ENCODE measurements at places on chromosomes 2 and 18.

- DNase-seq = peak; percentile 53
Observed at GRCh38 chr2:132667706-132668105, 2.3 kb downstream of the LYPD1 start.

- DNase-seq = no peak
Observed at GRCh38 chr18:7737550-7737949, 170.4 kb downstream of the PTPRM start.

DNA sequence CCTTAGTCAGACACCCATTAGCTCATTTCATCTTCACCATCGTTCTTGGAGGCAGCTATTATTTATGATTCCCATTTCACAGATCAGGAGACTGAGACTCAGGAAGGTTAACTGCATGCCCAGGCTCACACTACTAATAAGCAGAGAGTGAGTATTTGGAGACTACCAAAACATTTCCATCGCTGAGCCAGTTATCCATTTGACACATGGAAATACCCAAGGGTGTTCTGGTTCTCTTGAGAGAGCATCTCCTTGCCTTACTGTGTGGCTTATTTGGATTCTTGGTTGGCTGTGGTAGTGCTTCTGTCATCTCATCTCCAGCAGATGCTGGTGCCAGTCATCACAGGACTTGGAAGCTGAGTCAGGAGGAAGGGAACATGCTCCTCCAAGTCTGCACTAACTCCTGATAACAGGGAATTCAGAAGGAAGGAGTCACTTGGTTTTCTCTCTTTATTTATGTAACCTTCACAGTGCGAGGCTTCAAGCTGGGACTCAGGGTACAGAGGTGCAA lies 55.2 kb downstream of the RASGRP3 start:
- peak; percentile 42 for DNase-seq

GRCh38 chr2:45992741-45993475 lies 304.3 kb upstream of the EPAS1 start:
- DNase-seq = no peak

GRCh38 chr2:18860179-18860578 lies 270.8 kb upstream of the NT5C1B start:
- no peak for DNase-seq

GRCh38 chr2:189802396-189802912 lies 18.2 kb downstream of the PMS1 start:
- DNase-seq = no peak

GRCh38 chr2:236092714-236093113 lies 75.5 kb downstream of the GBX2 start:
- no peak for DNase-seq

GRCh38 chr2:161681046-161681445 lies 56.8 kb downstream of the SLC4A10 start:
- peak; percentile 69 for DNase-seq

DNA sequence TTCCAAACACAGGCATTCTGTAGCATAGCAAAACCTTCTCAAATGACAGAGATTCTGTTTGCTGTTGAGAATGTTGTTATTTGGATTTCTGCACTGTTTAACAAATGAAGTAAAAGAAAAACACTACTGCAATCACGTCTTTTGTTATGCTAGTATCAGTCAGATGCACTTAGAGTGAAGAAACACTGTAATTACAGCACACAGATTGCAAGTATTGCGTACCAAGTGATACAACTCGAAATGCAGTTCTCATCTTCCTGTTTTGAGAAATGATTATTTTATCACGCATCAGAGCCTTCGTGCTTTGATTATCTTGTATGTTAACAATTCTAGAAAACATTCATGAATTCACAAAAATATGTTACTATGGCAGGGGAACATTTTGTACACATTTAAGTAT lies 41.8 kb upstream of the KLF11 start:
- no peak for DNase-seq

GRCh38 chr2:62150597-62151305 lies 45.2 kb upstream of the B3GNT2 start:
- peak; percentile 54 for DNase-seq

GRCh38 chr2:218006741-218007140 lies 3.9 kb upstream of the TNS1 start:
- DNase-seq = no peak

GRCh38 chr2:217980036-217980435 lies 22.8 kb downstream of the TNS1 start:
- no peak for DNase-seq

GRCh38 chr2:131094463-131095281 lies 1.4 kb upstream of the FAM168B start:
- DNase-seq = peak; percentile 24

DNA sequence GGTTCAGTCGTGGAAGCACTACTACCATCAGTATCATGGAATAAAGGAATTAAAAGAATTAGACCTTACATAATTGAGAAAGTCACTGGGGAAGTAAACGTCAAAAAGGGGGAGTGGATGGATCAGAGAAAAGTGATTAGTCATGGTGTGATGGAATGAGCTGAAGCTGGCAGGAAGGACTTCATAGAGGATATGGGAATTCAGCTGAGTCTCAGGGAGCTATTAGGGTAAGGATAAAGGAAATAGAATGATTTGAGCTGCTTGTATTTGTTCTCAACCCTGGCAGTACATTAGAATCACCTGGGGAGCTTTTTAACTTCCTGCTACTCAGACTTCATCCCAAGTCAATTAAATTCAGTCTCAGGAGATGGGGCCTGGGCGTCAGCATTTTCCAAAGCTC lies 53.4 kb upstream of the SETBP1 start:
- DNase-seq = peak; percentile 75

GRCh38 chr2:236143811-236144210 lies 24.4 kb downstream of the GBX2 start:
- DNase-seq = no peak

DNA sequence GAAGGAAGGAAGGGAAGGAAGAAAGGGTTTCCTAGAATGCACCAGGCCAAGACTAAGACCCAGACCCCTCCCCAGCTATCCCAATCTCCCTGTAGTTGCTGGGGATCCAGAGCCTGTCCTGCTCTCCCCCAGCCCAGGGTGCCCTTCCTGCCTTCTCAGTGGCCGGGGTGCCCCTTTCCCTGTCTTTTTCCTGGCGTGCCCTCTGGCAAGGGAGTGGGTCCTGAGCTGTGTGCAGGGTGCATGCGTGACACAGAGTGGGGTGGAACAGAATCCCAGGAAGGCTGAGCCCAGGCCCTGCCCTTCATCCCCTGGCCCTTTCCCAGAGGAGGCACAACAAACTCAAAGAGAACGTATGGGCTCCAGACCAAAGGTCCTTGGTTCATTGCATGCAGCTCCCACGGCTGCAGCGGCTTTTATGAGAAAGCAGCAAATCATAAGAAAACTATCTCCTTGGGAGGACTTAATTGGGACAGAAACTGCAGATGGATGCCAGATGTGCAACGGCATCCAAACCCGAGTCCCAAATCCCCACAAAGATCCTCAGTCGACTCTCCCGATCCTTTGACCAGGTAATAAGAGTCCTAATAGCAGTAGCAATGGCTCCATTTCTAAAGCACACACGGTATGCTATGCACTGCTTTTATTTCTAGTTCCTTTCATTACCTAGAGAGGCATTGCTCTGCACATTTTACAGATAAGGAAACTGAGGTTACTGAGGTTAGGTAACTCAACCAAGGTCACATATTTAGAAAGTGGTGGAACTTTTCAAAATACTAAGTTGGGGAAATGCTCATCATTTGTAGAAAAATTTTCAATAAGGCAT lies 12.7 kb upstream of the ARID5A start:
- peak; percentile 38 for DNase-seq

GRCh38 chr18:26617151-26617554 lies 68.8 kb upstream of the KCTD1 start:
- peak; percentile 94 for DNase-seq

- no peak for DNase-seq
Observed at GRCh38 chr2:126890551-126891450, 7.9 kb upstream of the TEX51 start.

DNA sequence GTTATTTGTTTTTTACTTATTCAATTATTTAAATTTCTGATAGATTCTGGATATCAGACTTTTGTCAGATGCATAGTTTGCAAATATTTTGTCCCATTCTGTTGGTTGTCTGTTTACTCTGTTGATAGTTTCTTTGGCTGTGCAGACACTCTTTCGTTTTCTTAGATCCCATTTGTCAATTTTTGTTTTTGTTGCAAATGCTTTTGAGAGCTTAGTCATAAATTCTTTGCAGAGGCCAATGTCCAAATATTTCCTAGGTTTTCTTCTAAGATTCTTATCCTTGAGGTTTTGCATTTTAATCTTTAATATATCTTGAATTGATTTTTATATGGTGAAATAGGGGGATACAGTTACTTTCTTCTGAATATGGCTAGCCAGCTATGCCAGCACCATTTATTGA lies 112.7 kb upstream of the SESTD1 start:
- DNase-seq = peak; percentile 12

DNA sequence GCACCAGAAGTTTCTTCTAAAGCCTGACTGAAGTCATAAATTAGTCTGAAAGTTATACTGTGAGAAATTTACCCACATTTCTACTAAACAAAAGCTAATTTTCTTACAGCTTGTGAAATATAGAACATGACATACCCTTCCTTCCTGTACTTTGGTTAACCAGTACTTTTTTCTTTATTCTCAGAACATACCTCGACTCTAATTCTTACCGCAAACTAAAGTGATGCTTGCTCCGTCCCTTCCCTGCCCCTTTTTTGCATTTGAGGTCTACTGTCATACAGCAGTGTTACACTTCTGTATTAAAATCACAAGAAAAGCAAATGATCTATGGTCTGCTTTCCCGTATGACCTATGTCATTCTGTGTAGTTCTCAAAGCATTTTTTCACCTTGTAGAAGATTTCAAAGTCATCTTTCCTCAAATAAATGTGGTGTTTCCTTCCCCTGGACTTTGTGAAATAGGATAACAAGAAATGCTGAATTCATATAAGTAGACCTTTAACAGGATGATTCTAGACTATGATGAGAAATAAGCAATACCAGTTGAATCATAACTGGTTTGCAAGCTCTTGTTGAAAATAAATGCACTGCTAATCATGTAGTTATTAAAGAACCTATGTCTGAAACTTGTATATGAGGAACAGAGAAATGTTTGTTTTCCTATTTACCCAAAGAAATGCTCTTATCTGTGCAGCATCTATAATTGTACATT lies 30.4 kb downstream of the CYTIP start:
- DNase-seq = peak; percentile 10

DNA sequence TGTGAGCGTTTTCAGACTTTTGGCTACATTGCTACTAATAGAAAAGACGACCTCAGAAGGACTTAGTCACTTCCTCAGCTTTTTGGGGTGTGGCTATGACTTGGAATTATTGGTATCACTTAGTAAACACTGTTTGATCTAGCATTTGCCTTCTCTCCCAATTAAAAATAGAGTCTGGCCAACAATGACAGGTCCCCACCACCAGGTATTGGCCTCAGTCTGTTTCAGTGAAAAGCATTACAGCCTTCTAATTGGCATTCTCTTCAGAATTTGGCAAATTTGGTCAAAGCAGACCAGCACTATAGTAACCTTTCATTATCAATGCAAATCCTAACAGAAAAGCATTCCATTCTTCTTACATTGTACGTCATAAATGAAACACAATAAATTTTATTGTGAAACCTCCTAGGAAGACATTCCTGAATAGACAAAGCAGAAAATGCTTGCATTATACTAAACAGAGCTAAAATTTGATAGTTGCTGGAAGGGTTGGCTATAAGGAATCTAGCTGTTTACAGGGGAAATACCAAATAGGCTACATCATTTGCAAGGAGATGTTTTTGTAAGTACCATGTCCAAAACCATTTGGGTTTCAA lies 613.9 kb downstream of the IRS1 start:
- peak; percentile 94 for DNase-seq

GRCh38 chr2:16346671-16347070 lies 319.0 kb downstream of the CYRIA start:
- no peak for DNase-seq

DNA sequence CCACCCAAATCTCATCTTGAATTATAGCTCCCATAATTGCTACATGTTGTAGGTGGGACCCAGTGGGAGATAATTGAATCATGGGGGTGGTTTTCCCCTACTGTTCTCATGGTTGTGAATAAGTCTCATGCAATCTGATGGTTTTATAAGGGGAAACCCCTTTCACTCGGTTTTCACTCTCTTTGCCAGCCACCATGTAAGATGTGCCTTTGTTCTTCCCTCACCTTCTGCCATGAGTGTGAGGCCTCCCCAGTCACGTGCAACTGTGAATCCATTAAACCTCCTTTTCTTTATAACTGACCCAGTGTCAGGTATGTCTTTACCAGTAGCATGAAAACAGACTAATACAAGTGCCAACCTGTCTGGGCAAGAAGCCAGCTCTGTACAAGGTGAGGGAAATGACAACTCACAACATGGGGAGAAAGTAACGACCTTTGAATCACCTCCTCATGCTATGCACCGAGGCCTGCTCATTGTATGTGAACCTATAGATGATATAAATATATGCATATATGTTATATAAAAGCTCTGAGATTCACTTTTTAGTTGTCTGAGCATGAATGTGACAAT lies 162.2 kb downstream of the ALPK2 start:
- DNase-seq = no peak

- no peak for DNase-seq
Observed at GRCh38 chr18:69209761-69210160, 190.9 kb upstream of the DOK6 start.

DNA sequence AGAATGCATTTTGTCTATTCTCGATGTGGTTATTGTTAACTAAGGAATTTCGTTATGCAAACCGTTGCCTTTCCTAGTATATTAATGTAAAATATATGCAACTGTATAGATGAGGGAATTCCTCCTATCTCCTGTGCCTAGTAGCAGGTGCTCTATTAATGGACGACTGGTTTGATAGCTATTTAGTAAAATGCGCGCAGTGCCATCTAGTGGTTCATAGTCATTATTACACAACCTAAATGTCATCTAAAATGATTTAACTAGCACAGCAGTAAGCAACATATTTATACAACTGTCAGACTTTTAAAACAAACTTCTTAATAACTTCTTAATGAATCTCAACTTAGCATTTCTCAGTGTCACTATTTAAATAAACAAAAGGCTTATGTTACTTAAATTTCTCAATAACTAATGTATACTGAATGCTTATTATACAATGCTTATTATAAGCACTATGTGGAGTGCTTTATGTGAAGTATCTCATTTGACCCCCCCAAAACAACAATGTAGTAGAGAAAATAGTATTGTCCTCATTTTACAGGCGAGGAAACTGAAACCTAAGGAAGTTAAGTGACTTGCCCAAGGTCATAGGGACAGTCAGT lies 77.9 kb downstream of the DTNA start:
- peak; percentile 59 for DNase-seq

DNA sequence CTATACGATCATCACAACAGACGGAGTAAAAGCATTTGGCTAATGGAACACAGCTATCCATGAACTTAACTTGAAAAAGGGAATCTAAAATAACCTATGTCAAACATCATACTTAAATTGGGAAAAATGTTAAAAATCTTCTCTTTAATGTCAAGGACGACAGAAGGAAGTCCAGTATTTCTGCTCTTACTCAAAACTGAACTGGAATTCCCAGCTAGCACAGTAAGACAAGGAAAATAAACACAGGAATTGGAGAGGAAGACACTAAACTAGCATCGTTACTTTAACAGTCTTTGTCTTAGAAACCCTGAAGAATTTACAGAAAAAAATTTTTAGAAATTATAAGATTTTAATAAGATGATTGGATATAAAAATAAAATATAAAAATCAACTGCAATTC lies 112.6 kb downstream of the HDAC4 start:
- DNase-seq = no peak

- no peak for DNase-seq
Observed at GRCh38 chr2:108538000-108538625, 3.8 kb downstream of the LIMS1 start.

GRCh38 chr18:27731211-27731610 lies 445.7 kb downstream of the CDH2 start:
- no peak for DNase-seq

- DNase-seq = no peak
Observed at GRCh38 chr2:185745864-185746859, 7.6 kb downstream of the FSIP2 start.

GRCh38 chr18:74869904-74870863 lies 272.5 kb downstream of the ZNF407 start:
- no peak for DNase-seq

Measured in fibroblast of skin of right biceps (primary cell).